ENCODE measurements at places on chromosomes 3 and 15.
A peak's percentile ranks its signal among the peaks of the same experiment; 100 is the strongest.

DNA sequence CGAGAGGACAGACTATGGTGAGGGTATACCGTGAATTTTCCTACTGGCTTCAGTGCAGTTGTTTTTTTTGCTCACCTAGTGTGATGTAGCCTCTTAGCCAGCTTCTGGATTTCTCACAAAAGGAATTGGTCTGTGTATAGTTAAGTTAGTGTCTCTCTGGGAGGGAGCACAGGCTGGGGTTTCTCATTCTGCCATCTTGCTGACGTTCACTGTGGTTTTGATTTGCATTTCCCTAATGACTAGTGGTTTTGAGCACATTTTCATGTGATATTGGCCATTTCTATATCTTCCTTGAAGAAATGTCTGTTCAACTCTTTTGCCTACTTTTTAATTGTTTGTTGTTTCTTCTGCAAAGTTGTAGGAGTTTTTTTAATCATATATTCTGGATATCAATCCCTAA, 2.2 kb upstream of the CD86 start:
- ATAC-seq = no peak

- ATAC-seq = no peak
These were observed 149.8 kb downstream of the GABRB3 start for GRCh38 chr15:26623071-26623470.

DNA sequence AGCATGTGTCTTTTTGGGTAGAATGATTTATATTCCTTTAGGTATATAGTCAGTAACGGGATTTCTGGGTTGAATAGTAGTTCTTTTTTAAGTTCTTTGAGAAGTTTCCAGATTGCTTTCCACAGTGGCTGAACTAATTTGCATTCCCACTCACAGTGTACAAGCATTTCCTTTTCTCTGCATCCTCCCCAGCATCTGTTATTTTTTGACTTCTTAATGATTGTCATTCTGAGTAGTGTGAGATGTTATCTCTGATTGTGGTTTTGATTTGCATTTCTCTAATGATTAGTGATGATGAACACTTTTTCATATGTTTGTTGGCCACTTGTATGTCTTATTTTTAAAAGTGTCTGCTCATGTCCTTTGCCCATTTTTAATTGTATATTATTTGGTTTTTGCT, 337.6 kb downstream of the EFHB start:
- ATAC-seq = no peak

- peak; percentile 30 for ATAC-seq
These were observed 23.3 kb downstream of the CCDC13 start for GRCh38 chr3:42749753-42750231.

DNA sequence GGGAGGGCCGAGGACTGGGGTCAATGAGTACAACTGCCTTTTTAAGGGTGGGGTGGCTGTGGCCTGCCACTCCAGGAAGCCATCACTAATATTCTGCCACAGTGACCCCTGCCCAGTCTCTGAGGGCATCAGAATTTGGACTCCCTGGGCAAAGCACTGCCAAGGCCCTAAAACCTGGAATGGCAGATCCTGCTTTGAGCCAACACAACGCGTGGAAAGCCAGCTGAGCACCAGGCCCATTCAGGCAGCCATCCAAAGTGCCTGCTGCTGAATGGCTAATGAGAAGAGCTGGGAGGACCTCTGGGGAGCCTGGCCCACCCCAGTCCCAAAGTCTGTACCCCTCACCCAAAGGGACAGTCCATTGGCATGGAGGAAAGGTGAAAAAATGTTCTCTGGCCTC, 5.0 kb downstream of the TWF2 start:
- ATAC-seq = no peak

GRCh38 chr15:45121020-45121419, 6.9 kb downstream of the DUOXA2 start:
- no peak for ATAC-seq

GRCh38 chr15:56184516-56184915, 59.2 kb downstream of the RFX7 start:
- no peak for ATAC-seq

DNA sequence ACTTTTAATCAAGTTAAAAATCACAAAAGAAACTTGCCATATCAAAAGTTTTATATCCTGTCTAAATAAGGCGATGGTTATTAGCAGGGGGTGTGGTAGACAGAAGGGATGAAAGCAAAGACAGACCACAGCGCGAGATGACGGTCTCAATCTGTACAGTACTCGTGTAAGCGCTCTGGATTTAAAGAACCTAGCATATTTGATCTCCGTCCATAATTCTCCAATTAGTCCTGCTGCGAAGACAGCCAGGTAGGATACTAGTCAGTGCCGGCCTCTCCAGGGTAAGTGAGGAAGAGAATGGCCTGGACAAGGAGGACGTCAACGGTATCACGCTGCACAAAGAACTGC, 701 bp downstream of the SGO1 start:
- no peak for ATAC-seq

- ATAC-seq = peak; percentile 60
These were observed at the start of gene ERC2 for GRCh38 chr3:56468184-56469106. Gene ERC2 (minus strand): TSS chr3:56468467.

GRCh38 chr3:12959838-12960378, 113.3 kb downstream of the IQSEC1 start:
- ATAC-seq = no peak

DNA sequence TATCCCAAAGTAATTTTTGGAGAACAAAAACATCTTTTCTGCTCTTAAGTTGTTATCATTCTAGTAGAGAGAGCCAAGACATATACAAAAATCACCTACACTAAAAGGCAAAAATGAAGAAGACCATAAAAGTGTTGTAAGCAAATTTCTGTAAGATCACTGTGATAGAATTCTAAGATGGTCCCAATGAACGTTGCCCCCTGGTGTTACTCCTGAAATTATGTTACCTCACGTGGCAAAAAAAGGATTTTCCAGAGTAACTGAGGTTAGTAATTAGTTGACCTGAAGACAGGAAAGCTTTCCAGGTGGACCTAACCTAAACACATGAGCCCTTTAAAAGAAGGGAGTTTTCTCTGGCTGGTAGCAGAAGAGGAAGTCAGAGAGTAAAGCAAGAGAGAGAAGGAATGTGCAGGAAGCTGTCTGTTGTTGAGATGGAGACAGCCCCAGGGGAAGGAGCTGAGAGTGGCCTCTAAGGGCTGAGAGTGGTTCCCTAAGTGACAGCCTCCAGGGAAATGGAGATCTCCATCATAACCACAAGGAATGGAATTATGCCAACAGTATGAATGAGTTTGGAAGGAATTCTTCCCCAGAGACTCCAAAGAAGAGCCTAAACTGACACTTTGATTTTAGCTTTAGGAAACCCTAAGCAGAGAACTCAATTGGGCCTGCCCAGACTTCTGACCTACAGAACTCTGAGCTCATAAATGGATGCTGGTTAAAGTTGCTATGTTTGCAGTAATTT, 205.9 kb downstream of the CD47 start:
- ATAC-seq = no peak

DNA sequence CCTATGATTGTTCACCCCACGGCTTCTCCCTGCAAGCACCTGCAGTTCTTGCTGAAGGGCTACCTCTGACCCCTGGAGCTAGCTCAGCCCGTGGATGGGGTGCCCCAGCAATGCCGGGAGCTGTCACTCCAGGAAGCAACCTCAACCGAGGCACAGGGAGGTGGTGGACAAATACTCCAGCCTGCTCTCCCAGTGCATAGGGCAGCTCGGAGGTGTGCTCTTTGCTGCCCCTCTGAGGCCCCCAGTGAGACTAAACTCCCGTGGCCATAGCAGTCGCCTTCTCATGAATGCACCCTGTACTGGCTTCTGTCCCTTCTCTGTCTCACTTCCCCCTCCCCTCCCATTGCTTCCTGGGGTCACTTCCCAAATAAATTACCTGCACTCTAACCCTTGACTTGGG, 48.5 kb downstream of the LINGO1 start:
- ATAC-seq = no peak

DNA sequence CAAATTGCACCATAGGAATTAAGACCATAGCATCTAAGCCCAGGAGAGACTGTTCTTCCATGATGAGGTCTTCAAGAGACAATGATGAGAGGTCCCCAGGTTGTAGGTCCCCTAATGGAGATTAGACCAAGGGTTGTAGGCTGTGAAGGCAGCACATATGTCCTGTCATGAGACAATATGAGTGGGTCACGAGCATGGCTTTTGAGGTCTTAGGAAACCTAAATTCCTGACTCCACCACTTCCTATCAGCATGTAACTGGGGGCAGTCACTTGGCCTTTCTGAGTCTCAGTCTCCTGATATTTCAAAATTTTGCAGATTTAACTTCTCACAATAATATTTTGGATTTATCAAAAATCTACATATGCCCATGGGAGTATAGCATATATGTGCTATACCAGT, 31.3 kb downstream of the STAC start:
- no peak for ATAC-seq

- ATAC-seq = no peak
These were observed 99.9 kb downstream of the CLDN1 start for GRCh38 chr3:190222360-190222759.

Measured in esophagus mucosa (tissue), 1 donor.